ENCODE measurements at places on chromosomes 6 and 20. TPM values are rescaled to one million over a fixed set of nuclear protein-coding genes. Genes with fewer than 3 reads are reported as not detected.

Gene NKAPL
- 1.1 TPM for polyA plus RNA-seq

Gene SEL1L2
- polyA plus RNA-seq = not detected

Gene ID4
- 46.3 TPM for polyA plus RNA-seq

Gene SRC
- polyA plus RNA-seq = 89.4 TPM

Gene RCAN2
- 2.6 TPM for polyA plus RNA-seq

Gene BMP5
- polyA plus RNA-seq = 68.0 TPM

Gene CAGE1
- polyA plus RNA-seq = 0.15 TPM

Gene SLC4A11
- polyA plus RNA-seq = 0.77 TPM

Gene RBCK1
- polyA plus RNA-seq = 99.7 TPM

Gene KPNA5
- 28.9 TPM for polyA plus RNA-seq

Gene GGTLC1
- polyA plus RNA-seq = 1.7 TPM
